ENCODE measurements at places on chromosomes 12 and 14.

GRCh38 chr12:4997939-4998338 is 45.7 kb upstream of the KCNA5 start:
- no peak for DNase-seq

GRCh38 chr12:113402586-113403260 is 964 bp downstream of the SDS start:
- no peak for DNase-seq

DNA sequence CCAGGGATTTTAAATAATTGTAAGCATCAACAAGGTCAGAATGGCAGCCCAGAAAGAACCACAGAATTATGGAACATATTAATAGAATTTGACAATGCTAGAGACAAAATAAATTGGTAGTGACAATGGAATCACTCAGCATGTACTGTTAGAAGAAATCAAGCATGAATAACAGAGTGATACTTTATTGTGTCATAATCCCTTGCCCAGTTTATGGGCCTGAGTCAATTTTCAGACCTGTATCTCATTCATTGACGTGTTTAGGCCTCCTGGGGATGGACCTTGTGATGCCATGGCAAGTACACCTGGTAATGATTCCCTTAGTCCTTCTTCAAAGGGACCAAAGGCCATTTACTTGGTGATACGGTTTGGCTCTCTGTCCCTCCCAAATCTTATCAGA is 12.8 kb upstream of the CCDC91 start:
- DNase-seq: no peak

- no peak for DNase-seq
Measured at GRCh38 chr12:92389466-92389865, 243.8 kb upstream of the BTG1 start.

- DNase-seq: no peak
Measured at GRCh38 chr12:69024413-69024812, 91.4 kb upstream of the CPM start.

GRCh38 chr12:13701502-13701901 is 279.9 kb downstream of the GRIN2B start:
- no peak for DNase-seq

- no peak for DNase-seq
Measured at GRCh38 chr14:43591776-43592175, 915.3 kb downstream of the FSCB start.

DNA sequence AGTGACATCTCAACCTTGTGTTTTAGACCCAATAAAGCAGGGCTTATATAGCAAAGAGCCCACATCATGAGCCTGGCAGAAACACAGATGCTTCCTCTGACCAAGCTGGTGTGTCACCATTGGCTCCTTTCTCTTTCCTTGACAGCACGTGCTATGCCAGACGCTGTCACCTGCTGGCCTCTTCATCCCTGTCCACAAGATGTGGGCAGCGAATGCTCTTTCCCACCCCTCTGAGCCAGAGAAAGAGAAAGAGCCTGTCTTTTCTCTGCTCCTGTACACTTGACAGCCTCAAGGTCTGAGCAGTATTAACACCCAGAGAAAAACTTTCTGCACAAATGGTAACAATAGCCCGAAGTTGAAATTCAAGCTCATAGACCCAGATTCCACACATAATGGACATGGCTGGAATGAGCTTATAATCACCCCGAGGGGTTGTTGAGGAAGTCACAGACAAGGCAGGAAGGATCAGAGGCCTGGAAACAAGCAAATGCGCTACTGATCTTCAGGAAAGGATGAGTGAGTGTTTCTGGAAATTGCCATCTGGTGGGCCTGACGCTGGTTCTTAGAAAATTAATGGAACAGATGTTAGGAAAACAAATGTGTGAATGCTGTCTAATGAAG is 8.9 kb downstream of the TGFB3 start:
- no peak for DNase-seq

GRCh38 chr12:71945883-71946282 is 7.2 kb downstream of the TPH2 start:
- DNase-seq: no peak

GRCh38 chr14:81187832-81188522 is 32.8 kb downstream of the GTF2A1 start:
- DNase-seq: no peak

DNA sequence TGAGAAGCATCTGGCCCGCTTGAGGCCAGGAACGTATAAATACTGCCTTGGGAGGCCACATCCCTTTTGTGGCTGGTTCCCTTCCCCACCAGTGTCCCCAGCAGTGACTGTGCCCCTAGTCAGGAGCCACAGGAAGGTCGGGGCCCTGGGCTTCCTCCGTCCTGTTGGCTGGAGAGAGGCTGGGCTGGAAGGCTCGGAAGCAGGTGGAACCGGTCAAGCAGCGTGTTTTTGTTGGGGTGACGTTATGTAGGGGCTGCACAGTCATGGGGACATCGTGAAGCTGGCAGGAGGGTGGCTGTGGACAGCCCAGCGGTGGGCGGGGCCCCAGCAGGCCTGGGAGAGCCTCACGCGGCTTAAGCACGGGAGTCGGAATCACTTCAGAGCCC is 10.1 kb downstream of the XRCC3 start:
- no peak for DNase-seq

- no peak for DNase-seq
Measured at GRCh38 chr12:25252946-25253345, 2.2 kb upstream of the KRAS start.

GRCh38 chr14:100138082-100138787 is 21.2 kb downstream of the DEGS2 start:
- DNase-seq: no peak

GRCh38 chr14:23864861-23865260 is 88.7 kb upstream of the DHRS4 start:
- DNase-seq: no peak

DNA sequence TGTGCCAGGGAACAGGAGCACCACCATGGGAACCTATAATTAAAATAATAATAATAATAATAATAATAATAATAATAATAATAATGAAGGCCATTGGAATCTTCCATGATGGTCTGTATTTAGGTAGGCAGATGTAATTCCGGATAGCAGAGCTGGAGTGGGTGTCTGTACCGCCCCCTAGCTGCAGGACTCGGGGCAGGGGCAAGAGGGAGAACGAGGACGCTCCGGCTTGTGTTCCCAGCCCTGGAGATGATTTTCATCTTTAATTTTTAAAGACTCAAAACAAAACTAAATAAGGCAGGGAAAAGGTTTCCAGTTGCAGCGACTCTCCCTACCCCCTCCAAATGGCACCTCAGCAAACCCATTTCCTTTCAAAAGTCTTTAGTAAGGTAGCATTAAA is 501.1 kb downstream of the VRK1 start:
- no peak for DNase-seq

DNA sequence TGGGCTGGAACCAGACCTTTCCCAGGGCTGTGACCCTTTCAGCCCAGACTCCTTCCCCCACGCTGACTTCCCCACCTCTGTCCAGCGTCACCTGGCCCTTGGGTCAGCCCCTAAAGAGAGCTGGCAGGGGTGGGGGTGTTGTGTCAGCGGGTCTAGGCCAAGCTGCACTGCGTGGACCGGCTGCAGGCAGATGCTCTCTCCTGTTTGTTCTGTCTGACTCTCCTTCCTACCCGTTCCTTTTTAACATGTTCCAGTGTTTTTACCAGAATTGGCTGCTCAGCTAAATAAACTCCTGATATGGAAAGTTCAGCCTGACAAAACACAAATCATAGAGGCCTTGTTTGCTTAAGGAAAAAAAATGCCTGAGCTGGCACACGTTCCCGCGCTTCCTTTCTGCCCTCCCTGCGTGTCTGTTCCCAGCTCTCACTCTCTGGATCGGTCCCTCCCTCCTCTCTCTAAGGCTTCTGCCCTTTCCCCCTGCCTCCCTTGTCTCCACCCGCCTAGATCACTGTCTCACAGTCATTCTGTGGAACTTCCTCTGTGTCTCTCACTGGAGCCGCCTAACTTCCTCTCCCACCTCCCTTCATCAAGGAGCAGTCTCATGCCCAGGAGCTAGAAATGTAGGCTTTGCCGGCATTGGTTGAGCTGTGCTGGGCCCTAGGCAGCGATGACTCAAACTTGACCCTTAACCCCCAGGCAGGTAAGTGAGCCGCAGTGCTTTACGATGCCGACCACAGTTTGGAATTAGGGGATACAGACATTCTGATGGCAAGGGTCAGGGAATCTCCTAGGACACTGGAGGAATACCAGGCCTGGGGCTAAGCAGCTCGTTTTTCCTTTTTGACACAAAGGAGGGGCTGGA is 15.5 kb upstream of the MLXIP start:
- DNase-seq: peak; percentile 14

GRCh38 chr14:26687301-26687837 is 89.5 kb upstream of the NOVA1 start:
- no peak for DNase-seq

- no peak for DNase-seq
Measured at GRCh38 chr12:99036566-99036965, 391.5 kb downstream of the APAF1 start.

DNA sequence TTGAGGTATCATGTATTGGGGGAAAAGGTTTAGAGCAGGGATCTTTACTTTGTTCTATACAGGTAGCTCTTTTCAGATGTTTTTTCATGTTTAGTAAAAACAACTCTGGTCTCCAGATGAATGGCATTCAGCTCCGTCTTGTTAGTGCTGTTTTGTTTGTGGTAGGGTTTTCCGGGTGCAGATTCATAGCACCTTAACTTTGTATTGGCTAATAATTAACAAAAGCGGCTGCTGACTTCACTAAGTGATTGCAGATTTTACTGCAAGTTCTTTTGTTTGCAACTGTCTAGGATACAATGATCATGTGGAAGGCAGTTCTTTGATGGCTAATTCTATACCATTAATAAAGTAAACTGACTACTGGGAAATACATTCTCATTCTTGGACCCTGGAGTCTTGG is 32.2 kb upstream of the BHLHE41 start:
- DNase-seq: no peak

GRCh38 chr12:87280893-87281292 is 748.3 kb downstream of the C12orf50 start:
- no peak for DNase-seq

GRCh38 chr12:39803151-39803550 is 183.5 kb upstream of the ABCD2 start:
- DNase-seq: no peak

- peak; percentile 31 for DNase-seq
Measured at GRCh38 chr12:103884316-103884715, 43.3 kb upstream of the NT5DC3 start.

DNA sequence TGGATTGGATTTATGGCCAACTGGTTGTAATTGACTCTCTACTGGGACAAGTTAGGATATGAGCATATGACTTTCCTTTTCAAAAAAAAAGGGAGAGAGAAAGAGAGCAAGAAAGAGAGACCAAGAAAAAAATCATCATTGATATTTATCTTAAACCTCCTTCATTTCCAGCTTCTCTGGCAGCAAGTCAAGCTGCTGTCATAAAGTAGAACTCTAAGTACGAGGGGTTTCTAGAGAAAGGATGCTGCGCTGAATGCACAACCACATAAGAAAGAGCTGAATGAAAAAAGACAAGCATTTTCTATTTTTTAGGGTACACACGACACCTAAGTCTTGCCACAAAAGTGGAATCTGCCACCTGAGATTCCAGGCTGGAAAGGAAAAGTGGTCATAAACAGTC is 182.6 kb downstream of the SLC25A21 start:
- DNase-seq: no peak

- no peak for DNase-seq
Measured at GRCh38 chr14:68246786-68247105, 427.2 kb downstream of the RAD51B start.

DNA sequence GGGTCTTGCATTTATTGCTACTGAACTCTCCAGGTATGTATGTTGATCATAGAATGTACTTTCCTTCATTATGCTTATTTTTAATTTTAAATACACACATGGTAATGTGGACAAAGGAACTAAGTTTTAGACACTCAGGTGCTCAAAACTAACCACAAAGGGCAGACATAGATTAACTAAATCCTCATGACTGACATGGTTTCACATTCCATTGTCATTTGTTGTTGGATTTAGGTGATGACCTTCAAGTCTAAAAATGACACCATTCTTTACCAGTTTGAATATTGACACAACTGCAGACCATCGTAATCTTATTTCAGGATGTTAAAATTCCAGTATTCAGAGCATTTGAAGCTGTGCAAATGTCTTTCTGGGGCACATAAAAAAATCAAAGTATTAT is 128.4 kb downstream of the BBS10 start:
- no peak for DNase-seq

DNA sequence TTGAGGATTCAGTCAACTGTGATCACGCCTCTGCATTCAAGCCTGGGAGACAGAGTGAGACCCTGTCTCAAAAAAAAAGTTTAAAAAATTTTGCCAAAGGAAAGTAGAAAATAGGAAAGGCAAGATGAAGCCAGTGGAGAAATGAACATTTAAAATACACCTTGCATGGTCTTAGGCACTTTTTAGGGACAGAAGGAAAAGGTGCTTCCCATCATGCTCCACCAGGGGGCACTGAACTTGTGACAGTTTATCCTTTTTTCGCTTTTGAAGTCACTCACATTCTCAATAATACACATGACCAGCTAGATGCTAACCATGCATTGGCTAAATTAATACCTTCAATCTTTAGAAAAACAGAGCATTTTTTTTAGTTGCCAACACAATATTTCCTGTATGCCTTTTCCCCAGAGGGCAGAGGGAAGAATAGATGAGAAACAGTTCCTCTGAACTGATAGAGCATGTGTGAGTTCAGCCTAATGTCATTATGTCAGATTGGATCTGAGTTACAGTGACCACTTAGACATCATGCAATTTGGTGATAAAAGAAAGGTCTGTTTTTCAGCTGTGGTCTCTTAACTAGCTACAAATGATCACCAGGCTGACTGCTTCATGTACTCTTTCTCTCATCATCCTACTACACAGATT is 221.8 kb upstream of the SSTR1 start:
- DNase-seq: peak; percentile 70

DNA sequence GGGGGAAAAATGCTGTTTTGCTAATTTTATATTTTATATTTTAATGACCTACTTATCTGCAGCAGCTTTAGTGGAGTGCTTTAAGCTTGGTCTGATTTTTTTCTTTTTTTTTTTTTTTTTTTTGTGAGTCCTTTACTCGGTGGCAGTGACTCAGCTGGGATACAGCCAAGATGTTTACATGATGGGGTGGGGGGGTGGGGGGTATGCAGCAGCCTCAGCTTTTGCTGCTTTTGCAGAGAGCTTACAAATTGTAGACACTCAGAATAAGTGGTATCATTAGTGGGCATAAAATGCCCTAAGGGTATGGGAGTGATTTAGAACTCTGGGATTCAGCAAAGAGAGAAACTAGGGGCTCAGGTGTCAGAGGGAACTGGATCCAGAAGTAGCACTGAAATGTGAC is 38.2 kb upstream of the ARHGAP5 start:
- no peak for DNase-seq

GRCh38 chr12:52209321-52209720 is 17.5 kb upstream of the KRT80 start:
- no peak for DNase-seq

GRCh38 chr12:22981711-22982110 is 356.7 kb downstream of the ETNK1 start:
- no peak for DNase-seq

DNA sequence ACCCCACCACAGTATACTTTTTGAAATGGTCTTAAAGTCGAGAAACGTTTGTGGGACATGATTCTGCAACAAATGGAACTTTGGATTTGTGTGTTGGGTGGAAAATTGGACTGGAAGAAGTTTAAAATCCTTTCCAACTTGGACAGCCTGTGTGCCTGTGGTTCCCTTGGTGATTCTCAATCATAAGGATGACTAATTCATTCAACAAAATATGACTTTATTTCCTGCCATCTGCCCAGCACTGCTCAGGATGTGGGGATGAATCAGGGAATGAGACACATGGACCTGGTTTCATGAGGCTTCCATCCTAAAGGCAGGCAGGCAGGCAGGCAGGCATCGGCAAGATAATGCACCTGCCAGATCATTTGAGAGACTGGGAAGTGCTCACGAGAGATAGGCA is 57.3 kb upstream of the TMEM132D start:
- DNase-seq: no peak
